CD8-positive, alpha-beta memory T cell (primary cell): ENCODE measurements at places on chromosomes 6 and 20. TPM values are rescaled to one million over a fixed set of nuclear protein-coding genes. Genes with fewer than 3 reads are reported as not detected.

The ULBP3 gene
- 1.6 TPM for total RNA-seq

The HLA-DRB5 gene
- 1.1 TPM for total RNA-seq

The CST2 gene
- total RNA-seq = not detected

The PDE10A gene
- not detected for total RNA-seq

The SGK2 gene
- total RNA-seq = 0.24 TPM
